ENCODE measurements at places on chromosomes 5 and 9. TPM values are rescaled to one million over a fixed set of nuclear protein-coding genes. Genes with fewer than 3 reads are reported as not detected.

GRCh38 chr9:127388037-127388855 lies 8.7 kb upstream of the SLC2A8 start:
- no peak overlapping the region for H3K4me3 ChIP-seq
- no peaks in the 10 kb centered on the region for H3K4me1 ChIP-seq
- no peaks in the 10 kb centered on the region for H3K27me3 ChIP-seq
- no peak overlapping the region for H3K27ac ChIP-seq
- DNase-seq, result no peak

GRCh38 chr5:167804512-167805220 lies 486.8 kb upstream of the WWC1 start:
- no peak overlapping the region for H3K27ac ChIP-seq
- no peaks in the 10 kb centered on the region for H3K4me1 ChIP-seq
- H3K4me3 ChIP-seq, result no peak overlapping the region
- H3K27me3 ChIP-seq, result no peaks in the 10 kb centered on the region

DNA sequence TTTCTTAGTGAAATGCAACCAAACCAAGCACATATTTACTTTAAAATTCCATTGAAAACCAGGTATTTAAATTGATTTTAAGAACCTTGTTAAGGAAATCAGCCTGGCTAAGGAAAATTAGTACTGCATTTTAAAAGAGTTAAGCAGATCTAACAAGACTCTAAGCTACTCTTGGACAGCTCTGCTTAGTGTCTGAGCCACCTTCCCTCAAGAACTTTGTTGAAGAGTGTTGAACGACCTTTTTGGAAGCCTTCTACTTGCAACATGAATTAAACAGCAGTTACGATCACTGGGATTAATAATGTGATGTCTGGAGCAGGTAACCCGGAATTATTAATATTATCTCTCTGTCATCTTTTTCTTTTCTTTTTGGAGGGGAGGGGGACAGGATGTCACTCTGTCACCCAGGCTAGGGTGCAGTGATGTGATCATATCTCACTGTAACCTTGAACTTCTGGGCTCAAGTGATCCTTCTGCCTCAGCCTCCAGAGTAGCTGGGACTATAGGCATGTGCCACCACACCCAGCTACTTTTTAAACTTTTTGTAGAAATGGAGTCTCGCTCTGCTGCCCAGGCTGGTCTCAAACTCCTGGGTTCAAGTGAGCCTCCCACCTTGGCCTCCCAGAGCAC lies 74.7 kb downstream of the ANKRD55 start:
- H3K4me1 ChIP-seq, result peaks cover 6% of the 10 kb centered on the region
- no peak overlapping the region for H3K4me3 ChIP-seq
- no peaks in the 10 kb centered on the region for H3K36me3 ChIP-seq
- no peaks in the 10 kb centered on the region for H3K27me3 ChIP-seq
- H3K27ac ChIP-seq, result no peak overlapping the region
- no peak for DNase-seq

DNA sequence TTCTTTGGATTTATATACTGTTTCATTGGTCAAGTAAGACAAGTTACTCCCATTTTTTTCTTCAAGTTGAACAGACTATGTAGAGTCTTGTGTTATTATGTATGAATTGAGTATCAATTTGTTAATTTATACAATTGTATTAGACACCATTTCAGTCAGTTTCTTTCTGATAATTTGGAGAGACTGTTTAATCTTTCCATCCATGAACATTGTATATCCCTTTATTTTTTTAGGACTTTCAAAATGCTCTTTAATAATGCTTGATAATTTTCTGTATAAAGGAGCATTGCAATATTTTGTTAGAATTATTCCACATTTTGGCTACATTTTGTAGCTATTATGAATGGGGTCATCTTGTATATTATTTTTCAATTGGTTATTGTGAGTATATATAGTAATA lies 69.1 kb upstream of the PJA2 start:
- no peaks in the 10 kb centered on the region for H3K36me3 ChIP-seq
- no peak overlapping the region for H3K27ac ChIP-seq
- H3K4me3 ChIP-seq, result no peak overlapping the region
- DNase-seq, result no peak

The PDE6A gene
- not detected for total RNA-seq

The GADD45G gene
- total RNA-seq, result 22.4 TPM

Measured in pancreas (tissue), 10 donors.